ENCODE measurements at places on chromosomes 12 and 14.

- DNase-seq, result no peak
Observed at GRCh38 chr12:116697716-116698115, 40.2 kb downstream of the SPRING1 start.

DNA sequence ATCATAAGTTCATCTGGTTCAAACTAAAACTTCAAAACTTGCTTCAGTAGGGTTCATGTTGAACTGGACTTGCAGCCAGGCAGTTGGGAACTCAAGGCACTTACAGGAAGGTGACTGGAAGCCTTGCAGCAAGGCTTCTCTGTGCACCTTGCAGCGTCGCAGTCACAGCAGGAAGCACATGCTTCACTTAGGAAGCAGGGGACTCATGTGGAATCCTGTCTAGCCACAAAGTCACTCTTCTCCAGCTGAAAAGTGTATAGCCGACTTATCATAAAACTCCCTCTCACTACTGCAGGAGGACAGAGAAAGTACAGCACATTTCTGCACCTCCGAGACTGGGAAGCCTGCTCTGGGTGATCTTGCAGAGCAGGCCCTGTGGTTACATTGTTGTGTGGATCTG lies 114.0 kb upstream of the PRB2 start:
- DNase-seq, result no peak

GRCh38 chr14:102717276-102717675 lies 60.0 kb upstream of the TRAF3 start:
- no peak for DNase-seq

DNA sequence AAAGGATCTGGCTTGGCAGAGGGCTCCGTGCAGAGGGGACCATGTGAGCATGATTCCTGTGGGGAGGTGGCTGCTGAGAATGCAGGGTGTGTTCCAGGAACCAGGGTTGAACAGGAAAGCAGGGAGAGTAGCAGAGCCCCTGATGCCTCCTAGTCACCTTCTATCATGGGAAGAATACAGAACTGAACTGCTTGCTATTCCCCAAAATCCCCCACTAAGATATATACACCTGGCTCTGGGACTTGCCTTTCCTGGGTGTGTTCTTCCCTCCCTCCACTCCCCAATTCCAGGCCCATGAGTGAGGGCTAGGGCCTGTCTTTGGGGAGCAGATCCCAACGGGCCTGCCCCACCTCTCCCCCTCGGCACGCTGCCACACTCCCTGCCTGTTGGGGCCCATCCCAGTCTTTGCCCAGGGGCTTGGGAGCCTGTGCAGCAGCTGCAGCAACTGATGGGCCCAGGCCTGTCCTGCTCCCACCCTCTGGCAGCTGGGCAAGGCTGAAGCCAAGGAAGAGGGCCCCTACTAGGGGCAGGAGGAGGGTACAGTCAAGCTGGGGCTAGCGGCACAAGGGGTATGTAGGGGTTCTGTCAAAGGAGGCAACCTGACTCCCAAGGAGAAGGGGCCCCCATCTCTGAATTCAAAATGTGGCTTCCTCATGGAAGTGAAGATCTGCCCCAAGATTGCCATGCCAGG lies 3.2 kb downstream of the AJUBA start:
- no peak for DNase-seq

- no peak for DNase-seq
Observed at GRCh38 chr12:29365091-29365490, 15.9 kb downstream of the ERGIC2 start.

DNA sequence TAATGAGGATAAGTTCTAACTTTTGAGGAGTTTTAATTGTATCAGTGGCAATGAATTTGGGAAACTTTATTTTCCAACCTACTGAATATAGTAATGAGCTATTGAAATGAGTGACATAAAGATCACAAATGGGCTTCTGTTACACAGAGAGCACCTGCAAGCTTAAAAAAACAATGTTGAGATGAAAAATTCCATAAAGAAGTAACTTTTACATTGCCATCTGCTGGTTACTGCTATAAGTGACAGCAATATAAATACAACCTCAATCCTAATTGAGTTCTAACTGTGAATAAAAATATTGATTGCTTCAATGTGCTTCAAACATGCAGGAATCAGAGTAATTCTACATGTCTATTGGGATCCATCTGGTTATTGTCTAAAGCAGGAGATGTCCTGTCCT lies 14.2 kb downstream of the WIF1 start:
- no peak for DNase-seq

- DNase-seq, result no peak
Observed at GRCh38 chr14:22243971-22244581, 344.9 kb downstream of the DAD1 start.

DNA sequence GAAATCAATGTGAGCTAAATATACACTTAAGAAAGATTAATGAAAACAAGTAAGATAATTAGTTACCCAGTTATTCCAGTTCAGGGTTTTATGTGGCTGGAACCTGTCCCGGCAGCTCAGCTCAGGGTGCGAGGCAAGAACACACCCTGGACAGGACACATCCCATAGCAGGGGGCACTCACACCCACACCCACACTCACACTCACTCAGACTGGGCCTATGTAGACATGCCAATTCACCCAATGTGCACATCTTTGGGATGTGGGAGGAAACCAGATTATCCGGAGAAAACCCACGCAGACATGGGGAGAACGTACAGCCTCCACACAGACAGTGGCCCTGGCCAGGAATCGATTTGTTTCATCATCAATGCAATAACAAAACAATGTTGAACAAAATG lies 66.0 kb upstream of the TMCC3 start:
- DNase-seq, result no peak

- DNase-seq, result no peak
Observed at GRCh38 chr12:11941606-11942337, 129.0 kb upstream of the BCL2L14 start.

DNA sequence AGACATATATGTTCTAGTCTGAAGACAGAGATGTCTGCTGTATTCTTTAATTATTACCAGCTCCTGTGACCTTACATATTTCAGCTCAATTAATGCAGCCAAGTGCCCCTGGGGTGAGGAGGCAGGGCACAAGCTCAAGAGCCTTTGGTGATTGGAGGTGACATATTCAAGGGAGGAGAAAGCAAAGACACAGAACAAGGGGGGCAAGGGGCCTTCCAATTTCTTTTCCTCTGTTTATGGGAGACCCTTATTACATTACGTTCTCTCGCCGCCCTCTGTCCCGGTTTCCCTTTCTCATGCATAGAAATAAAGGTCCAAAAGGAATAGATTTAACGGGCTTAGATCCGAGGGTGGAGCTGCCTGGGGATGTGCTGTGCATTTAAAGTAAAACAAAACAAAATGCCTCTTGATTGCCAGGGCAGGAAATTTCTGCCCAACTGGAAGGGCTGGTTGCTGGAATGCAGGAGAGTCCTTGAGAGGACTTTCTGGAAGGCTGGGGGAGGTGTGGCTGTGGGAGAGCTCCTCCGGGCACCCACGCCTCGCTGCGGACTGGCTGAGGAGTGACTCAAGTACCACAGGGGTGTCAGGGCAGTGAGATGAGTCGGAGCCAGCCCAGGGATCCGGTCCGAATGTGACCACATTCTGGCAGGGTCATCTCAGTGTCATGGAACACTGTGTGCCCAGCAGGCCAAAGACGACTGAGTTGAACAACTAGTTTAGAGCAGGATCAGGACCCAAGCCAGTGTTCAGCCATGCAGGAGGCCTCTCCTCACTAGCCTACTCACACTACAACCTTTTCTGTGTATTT lies 32.1 kb upstream of the GSG1 start:
- DNase-seq, result no peak

DNA sequence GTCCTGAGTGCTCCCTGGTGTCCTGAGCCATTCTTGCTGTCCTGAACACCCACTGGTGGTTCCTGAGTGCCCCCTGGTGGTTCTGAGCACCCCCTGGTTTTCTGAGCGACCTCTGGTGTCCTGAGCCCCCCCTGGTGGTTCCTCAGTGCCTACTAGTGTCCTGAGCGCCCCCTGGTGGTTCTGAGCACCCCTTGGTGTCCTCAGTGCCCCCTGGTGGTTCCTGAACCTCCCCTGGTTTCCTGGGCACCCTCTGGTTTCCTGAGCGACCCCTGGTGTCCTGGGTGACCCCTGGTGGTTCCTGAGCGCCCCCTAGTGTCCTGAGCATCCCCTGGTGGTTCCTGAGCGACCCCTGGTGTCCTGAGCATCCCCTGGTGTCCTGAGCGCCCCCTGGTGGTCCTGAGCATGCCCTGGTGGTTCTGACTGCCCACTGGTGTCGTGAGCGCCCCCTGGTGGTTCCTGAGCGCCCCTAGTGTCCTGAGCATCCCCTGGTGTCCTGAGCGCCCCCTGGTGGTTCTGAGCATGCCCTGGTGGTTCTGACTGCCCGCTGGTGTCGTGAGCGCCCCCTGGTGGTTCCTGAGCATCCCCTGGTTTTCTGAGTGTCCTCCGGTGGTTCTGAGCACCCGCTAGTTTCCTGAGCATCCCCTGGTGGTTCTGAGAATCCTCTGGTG lies 473.1 kb downstream of the TMEM121 start:
- peak; percentile 85 for DNase-seq

GRCh38 chr12:28974166-28974565 lies 174.9 kb upstream of the FAR2 start:
- no peak for DNase-seq

- no peak for DNase-seq
Observed at GRCh38 chr12:57553343-57554202, 3.7 kb downstream of the KIF5A start.

DNA sequence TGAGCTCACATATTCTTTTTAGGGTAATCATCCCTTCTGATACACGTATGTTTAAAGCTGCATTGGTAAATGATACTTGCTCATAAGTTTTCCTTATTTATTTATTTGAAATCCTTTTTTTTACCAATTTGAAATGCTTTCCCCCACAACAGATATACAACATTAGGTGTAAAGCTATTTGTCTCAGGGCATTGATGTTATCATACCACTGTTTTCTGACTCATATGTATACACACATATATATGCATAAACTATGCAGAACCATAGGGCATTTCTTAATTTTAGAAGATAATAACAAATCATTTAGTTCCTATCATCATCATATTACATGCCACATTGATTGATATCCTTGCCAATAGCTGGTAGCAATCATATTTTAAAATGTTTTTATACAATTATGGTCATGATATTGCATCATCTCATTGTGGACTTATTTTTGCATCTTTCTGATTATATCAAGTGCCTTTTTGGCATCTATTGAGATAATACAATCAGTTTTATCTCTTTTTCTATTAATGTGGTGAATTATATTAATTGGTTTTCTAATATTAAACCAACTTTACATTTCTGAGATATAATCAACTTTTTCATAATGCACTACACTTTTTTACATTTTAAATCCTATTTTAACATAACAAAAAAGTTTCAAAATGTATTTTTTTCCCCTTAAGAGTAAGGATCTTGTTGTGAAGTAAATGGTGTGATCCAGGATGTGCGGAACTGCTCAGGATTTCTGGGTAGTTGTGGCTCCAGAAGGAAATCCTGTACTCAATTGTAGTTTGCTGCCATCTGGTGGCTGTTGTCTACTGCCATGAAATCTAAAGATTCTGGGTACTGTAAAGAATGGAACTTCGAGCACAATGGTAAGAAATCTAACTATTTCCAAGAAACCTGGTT lies 16.7 kb downstream of the OR9K2 start:
- peak; percentile 9 for DNase-seq

- no peak for DNase-seq
Observed at GRCh38 chr14:38207377-38207735, 348 bp upstream of the SSTR1 start.

GRCh38 chr12:12764824-12765223 lies 20.6 kb upstream of the APOLD1 start:
- DNase-seq, result no peak

DNA sequence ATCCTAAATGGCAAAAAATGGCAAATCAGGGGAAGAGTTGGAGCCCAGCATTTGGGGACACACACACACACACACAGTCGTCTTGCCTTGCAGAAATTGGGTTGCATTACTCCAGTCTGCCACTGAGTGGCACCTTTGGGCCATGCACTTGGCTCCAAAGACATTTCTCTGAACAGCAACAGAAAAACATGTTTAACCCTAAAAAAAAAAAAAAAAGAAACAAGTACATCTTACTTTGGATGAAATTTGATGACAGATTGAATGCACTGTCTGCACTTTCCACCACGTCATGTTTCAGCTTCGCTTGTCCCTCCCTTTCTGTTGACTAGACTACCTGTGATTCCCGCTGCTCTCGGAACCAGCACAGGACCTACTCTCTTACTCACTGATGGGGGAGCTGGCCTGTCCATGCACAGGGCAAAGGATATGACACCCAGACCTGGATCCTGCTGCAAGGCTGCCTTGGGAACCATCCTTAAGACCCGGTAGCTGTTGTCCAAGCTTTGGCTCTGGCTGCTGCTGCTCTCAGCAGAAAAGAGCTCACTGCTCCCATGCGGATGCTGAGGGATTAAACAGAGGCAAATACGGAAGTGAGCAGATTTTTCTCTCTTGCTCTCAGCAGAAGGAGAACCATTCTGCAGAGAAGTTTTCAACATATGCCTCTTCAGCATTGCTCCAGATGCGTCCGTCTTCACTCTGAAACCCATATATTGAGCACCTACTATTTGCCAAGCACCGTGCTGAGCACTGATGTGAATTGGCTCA lies 376.8 kb downstream of the DPF3 start:
- DNase-seq, result peak; percentile 73

GRCh38 chr12:109139791-109140190 lies 23.4 kb downstream of the ACACB start:
- DNase-seq, result no peak

- DNase-seq, result no peak
Observed at GRCh38 chr14:60487211-60487610, 1.3 kb upstream of the C14orf39 start.

GRCh38 chr12:46671102-46671501 lies 154.7 kb downstream of the SLC38A4 start:
- no peak for DNase-seq
